CD4-positive, alpha-beta T cell treated with Interleukin-2 at 100 ng/mL for 4 hours (primary cell): ENCODE measurements at places on chromosomes 3 and 15.

- peak; percentile 74 for DNase-seq
These were observed 22.8 kb downstream of the EIF4E3 start for GRCh38 chr3:71702131-71703024.

- DNase-seq, result no peak
These were observed 81.1 kb upstream of the MYZAP start for GRCh38 chr15:57510647-57511046.

DNA sequence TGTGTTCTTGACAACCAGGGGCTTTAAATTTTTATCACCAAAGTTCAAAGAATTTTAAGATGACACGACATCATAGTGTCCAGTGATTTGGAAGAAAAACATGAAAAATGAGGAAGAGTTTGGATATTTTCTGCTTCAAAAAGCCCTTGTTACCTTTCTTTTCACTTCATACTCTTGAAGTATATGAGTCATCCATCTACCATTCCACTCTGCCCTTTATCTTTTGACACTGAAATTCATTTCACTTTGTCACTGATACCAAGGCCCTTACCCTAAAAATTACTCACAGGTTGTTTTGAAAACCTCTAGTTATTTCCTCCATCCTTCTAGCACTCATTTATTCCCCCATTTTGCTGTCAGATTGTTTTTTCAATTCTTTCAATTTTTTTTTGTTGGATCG, 42.7 kb downstream of the OR5H15 start:
- DNase-seq, result no peak

- DNase-seq, result no peak
These were observed 131.2 kb downstream of the MAGI1 start for GRCh38 chr3:65907232-65908130.

DNA sequence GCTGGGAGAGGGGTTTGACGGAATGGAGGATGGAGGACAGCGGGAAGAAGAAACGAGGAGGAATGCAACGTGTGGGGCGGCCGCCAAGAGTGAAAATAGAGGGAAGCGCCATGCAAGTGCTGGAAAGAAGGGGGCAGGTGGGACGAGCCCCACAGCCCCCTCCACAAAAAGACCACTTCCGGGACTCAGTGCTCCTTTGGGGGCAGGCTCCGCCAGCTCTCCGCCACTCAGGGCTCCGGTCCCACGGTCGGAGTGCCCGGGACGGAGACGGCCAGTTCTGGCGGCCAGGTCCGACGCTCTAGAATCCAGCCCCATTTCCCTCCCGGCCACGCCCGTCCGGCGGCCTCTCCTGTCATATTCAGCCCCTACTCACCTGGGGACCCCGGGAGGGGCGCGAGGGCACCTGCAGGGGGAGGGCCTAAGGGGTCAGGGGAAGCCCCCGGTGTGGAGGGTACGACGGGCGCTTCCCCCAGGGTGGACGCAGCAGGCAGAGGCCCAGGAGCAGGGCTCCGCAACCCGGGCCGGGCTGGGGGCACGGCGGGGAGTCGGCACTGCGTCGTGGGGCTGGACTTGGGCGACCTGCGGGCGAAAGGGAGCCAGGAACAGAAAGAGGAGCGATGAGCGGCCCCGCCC, 25.5 kb upstream of the CSPG4 start:
- no peak for DNase-seq

- no peak for DNase-seq
These were observed 130.4 kb downstream of the FRMD5 start for GRCh38 chr15:44064706-44065105.

DNA sequence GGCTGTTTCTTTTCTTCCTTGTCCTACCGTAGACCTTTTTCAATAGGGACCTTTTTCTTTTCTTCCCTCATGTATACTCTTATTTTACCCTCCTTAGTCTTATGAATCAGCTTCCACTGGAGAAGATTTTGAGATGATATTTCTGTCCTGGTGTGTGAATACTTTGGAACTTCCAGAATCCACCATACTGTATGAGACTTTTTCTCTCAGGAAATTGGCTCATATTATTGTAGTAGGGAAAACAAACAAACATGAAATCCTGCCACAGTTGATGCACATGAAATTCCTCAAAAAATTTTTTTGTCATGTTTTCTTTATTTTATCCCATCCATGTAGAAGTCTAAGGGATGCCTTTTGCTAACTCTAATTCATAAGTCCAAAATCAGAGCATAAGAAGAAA, 289.3 kb upstream of the PLSCR5 start:
- no peak for DNase-seq
